ENCODE measurements at places on chromosomes 12 and 14.

DNA sequence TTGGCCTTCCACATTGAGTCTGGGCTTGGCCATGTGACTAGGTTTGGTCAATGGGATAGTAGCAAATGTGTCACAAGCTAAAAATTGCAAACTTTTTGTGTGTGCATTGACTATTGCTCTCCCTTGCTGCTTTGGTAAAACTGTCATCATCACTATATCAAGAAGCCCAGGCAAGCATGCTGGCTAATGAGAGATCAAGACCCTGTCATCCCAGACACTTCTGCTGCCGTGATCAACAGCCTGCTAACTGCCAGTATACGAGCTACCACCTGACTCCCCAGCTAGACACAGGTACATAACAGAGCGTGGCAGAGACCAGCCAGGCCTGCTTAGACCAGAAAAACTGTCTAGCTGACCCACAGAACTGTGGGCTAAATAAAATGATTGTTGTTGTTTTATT, 456.7 kb upstream of the DCN start:
- no peak for DNase-seq

GRCh38 chr14:51310505-51310944, 70.5 kb downstream of the TMX1 start:
- DNase-seq, result no peak

DNA sequence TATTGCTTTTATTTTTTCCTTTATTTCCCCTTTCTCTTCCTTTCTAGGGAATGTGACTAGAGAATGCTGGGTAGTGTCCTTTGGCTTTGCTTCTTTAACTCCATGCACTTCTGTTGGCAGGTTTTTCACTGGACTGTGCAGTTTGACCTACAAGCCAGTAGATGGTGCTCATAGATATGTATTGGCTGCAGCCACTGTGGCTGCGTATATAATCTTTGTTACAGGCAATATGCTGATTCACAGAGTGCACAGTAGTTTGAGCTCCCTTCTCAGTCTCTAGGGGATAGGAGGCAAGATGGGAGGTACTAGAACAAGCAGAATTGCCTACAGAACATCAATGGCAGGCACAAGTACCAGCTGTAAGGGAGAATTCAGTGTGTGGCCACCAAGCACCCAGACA, 503.5 kb downstream of the LRFN5 start:
- peak; percentile 63 for DNase-seq

GRCh38 chr12:40622246-40622838, 69.9 kb upstream of the CNTN1 start:
- peak; percentile 65 for DNase-seq

GRCh38 chr12:76329606-76330005, 18.6 kb downstream of the BBS10 start:
- DNase-seq, result no peak

GRCh38 chr12:130973906-130974305, 20.2 kb downstream of the ADGRD1 start:
- DNase-seq, result no peak

DNA sequence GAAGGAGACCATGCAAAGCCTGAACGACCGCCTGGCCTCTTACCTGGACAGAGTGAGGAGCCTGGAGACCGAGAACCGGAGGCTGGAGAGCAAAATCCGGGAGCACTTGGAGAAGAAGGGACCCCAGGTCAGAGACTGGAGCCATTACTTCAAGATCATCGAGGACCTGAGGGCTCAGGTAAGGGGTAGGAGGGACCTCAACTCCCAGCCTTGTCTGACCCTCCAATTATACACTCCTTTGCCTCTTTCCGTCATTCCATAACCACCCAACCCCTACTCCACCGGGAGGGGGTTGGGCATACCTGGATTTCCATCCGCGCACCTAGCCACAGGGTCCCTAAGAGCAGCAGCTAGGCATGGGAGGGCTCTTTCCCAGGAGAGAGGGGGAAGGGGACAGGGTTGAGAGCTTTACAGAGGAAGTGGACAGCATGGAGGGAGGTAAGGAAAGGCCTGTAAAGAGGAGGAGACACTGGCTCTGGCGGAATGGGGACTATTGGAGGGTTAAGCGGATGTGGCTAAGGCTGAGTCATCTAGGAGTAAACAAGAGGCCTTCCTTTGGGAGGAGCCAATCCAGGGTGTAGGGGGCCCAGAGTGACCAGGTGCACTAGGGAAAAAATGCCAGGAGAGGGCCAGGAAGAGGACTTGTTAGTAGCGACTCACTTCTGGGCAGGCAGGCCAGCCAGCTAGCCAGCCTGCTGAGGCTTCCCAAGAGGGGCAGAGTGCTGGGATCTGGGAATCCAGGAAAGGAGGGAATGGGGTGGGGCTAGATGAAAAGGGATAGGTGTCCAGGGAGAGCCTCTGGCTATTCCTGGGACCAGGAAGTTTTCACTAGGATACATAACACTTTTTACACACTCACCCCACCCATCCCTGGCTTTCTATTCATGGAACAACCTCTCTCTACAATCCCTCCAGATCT, 754 bp downstream of the KRT18 start:
- peak; percentile 96 for DNase-seq

DNA sequence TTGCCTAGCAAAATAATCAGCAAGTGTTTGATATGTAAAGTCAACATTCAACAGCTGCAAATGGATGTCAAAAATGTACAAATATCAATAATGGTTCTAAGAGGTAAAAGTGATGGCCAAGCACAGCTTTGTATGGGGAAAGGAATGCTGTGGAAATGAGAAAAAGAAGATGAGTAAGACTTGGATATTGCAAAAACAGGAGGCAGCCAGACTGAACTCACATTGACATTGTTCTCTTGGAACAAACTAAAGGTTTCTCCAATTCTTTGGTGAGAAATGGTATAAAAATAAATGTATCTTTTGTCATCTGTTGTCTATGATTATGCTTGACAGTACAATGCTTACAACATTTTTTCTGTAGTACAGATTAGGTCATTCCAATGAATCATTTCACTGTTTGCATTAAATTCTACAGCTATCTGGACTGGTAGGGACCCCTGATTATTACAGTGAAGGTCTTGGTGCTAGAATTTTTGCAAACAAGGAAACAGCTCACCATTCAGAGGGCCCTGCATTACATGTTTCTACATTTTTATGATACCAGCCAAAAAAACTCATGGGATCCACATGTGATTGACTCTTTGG, 465.7 kb downstream of the NOVA1 start:
- no peak for DNase-seq
